ENCODE measurements at places on chromosomes 3 and 15.

DNA sequence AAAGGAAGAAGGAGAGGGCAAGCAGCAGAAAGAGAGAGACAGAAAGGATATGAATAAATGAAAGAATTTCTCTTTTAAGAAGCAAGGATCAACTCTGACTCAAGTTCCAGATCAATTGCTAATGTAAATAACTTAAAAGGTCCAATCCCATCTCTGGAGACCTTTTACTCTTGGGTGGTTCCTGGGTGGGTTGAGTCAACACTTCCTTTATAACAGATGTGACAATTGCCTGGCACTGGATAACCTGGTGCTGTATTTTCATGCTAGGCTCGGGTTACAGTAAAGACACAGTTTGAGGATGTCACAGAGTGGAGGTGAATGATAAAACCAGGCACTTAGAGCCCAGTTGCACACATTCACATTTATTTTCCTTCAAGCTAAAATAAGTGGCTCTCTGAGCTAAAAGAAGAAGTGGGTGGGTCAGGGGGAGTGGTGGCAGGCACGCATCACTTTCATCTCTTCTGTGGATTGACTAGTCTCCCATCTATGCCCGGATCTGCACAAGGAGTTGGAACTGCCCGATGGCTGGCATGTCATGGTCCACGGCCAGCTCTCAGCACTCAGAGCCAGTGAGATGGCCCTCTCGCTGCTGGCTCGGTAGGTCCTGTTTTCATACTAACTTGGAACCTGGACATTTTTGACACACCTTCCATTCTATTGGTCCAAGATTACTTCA, 465.8 kb downstream of the FOXP1 start:
- no peak for DNase-seq

GRCh38 chr3:22364851-22365250, 613.8 kb upstream of the ZNF385D start:
- no peak for DNase-seq

- no peak for DNase-seq
Measured at GRCh38 chr15:89052474-89052873, 35.8 kb upstream of the ABHD2 start.

- DNase-seq = no peak
Measured at GRCh38 chr3:149806171-149806778, 6.7 kb upstream of the RNF13 start.

DNA sequence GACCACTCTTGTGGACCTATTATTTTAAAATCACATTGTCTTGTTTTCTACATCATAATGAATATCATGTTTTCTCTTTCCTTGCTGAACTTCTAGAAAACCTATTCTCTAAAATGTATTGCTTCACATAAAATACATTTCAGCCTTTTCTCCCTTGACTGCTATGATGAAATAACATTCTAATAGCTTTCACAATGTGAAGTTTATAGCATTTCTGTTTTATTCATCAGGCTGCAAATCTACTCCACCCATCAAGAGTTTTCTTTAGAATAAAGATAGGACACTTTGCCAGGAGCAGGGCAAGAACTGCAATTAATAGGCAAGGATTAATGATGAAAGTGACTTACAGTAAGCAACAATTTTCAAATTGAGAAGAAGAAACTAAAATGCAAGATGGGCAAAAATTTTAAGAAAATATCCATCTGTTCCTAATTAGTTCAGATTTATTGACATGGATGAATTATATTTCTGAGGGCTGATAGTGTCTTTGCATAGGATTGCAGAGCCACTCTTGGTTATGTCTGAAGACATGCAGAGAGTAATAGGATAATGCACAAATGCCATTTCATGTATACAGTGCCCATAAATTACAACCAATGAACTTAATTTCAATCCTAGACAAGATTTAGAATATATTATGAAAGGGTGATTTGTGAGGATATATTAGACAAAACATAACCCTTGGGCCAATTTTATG, 21.7 kb downstream of the LEKR1 start:
- no peak for DNase-seq

DNA sequence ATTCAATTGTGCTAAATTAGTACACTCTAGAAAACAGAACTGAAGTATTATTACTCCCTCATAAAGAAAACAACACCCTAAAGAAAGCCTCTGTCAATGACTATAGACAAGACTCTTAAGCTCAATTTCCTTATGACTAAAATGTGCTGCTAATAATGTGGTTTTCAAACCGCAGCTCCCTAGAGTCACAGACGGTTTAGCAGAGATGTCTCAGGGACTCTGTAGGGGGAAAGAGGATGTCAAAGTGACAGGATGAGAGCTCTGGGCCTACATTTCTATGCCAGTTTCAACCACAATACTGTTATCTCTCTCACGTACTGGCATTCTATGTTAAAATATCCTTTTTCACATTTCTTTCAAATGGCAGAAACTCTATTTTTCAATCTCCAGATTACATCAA, 37.6 kb upstream of the WDR49 start:
- DNase-seq = no peak

DNA sequence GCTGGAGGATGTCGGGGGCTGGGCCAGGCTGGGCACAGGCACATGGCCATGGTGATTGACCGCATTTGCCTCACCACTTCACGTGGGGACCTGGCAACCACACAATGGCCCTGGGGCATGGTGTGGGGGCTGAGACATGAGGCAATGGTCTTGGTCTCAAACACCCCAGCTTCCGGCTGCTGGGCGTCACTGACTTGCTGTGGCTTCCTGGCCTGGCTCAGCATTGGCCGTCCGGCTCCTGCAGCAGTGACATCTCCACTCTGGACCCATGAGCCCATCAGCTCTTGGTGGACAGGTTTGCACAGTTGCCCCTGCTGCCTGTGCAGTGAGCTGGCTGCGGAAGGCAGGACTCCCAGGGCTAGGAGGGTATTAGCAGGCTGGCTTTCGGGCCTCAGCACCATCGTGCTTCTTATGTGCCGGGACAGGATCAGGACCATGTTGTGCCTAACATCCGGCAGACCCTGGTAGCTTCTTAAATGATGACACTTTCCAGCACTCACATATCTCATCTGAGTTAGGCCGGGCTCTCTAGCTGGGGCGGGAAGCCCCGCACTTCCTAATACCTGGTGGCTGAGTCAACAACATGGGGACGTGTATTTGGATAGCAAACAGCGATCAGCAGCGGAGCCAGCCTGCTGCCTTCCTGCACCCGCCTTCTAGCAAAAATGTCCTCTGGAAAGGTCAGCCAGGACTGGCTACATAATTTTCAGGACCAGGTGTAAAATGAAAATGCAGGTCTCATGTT, 34.1 kb downstream of the ZNF710 start:
- peak; percentile 48 for DNase-seq

Data from head of caudate nucleus (tissue), 42 donors.